ENCODE measurements at places on chromosomes 7 and 10. TPM values are rescaled to one million over a fixed set of nuclear protein-coding genes. Genes with fewer than 3 reads are reported as not detected.

The NSUN6 gene
- 9.8 TPM for total RNA-seq

The PANK1 gene
- 13.4 TPM for total RNA-seq

The LIPN gene
- total RNA-seq, result not detected

The SPDYE8 gene
- total RNA-seq, result not detected

DNA sequence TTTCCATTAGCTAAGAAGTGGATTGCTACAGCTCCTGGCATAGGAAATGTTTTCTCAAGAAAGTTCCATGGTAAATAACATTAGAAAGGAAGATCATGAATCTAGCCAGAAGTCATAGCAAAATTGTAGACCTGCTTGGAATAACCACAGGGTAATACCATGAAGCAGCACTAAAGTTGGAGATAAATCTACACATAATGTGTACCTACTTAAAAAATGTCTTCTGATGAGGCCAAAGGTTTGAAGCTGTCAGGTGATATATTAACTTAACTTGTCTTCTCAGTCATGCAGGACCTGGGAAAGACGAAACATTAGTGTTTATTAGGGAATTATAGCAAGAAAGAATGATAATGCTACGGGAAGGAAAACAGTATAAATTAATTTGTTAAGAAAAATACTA, 6.3 kb downstream of the CISD1 start:
- DNase-seq, result no peak
- peaks cover 23% of the 10 kb centered on the region for H3K36me3 ChIP-seq
- no peak overlapping the region for H3K4me3 ChIP-seq
- H3K27ac ChIP-seq, result no peak overlapping the region

The SHH gene
- not detected for total RNA-seq

The MYL10 gene
- not detected for total RNA-seq

GRCh38 chr7:150756858-150757257, 19.6 kb downstream of the GIMAP5 start:
- H3K4me3 ChIP-seq, result no peak overlapping the region
- no peak for DNase-seq
- H3K27ac ChIP-seq, result no peak overlapping the region
- H3K27me3 ChIP-seq, result no peaks in the 10 kb centered on the region
- H3K36me3 ChIP-seq, result no peaks in the 10 kb centered on the region

DNA sequence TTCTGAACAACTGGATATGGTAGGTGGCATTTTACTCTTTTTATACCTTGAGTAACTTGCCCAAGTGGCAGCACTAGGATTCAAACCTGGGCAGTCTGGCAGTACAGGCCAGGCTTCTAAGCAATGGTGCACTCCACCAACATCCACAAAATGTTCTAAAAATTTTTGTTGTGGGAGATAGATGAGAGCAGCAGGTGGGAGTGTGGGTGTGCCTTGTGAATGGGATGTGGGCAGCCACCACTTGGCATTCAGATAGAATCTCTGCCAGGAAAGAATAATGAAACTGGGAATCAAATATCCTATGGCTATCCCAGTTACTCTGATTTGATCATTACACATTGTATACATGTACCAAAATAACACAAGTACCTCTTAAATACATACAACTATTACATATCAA, 810.7 kb downstream of the MAGI2 start:
- no peak overlapping the region for H3K4me3 ChIP-seq
- no peaks in the 10 kb centered on the region for H3K27me3 ChIP-seq
- no peak for DNase-seq
- H3K27ac ChIP-seq, result no peak overlapping the region

DNA sequence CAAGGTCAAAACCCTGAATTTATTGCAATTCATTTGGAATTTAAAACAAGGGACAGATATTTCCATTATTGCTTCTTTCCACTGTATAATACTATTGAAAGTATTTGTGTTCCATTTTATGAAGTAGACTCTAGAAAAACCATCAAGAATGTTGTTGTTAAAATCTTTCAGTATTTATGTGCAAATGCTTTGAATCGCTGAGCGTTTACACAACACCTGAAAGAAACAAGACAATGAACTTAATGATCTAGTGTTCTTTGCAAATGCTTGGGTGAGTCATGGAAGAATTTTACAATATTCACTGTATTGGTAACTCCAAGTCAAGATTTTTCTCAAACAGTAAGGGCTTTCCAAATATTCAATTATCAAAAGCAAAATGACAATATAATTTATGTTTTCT, 97.1 kb downstream of the VIPR2 start:
- no peak overlapping the region for H3K4me3 ChIP-seq
- no peaks in the 10 kb centered on the region for H3K4me1 ChIP-seq
- no peaks in the 10 kb centered on the region for H3K36me3 ChIP-seq
- no peaks in the 10 kb centered on the region for H3K27me3 ChIP-seq

DNA sequence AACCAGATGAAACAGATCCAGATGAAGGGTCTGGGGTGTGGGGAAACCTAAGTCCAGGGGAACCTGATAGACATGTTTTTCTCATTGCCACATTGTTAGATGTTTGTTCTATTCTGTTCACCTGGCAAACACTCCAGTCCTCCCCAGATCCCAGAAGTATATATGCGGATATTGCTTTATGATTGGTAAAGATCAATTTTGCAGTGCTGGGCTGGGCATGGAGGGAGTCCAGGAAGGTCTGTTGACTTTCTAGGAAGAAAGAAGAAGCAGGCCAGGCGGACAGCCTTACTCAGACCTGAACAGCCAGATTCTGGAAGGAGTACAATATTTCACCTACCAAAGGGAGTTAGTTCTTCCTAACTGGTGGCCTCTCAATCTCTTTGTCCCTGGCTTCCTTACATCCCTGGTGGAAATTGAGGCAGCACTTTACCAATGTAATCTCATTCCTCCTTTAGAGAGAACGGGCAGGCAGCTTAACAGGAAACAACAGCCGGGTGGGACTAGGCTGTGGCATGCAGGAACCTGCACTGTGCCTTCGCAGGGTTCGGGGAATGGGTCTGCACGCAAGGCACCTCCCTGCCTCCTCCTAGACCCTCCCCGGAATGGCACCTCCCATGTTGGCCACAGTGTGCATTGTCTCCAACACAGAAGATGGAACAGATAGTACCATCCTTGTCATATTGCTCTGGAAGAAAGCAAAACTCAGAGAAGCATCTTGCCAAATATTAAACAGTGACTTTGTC, 930 bp downstream of the GIMAP6 start:
- peaks cover 34% of the 10 kb centered on the region for H3K36me3 ChIP-seq
- H3K27me3 ChIP-seq, result no peaks in the 10 kb centered on the region
- H3K4me3 ChIP-seq, result peak overlapping the region; percentile 51
- DNase-seq, result peak; percentile 56
- peak overlapping the region; percentile 94 for H3K27ac ChIP-seq

GRCh38 chr10:47379445-47379785, 4.7 kb downstream of the ZNF488 start:
- H3K4me3 ChIP-seq, result no peak overlapping the region
- no peaks in the 10 kb centered on the region for H3K4me1 ChIP-seq
- no peak for DNase-seq
- peaks cover 4% of the 10 kb centered on the region for H3K27me3 ChIP-seq
- no peak overlapping the region for H3K27ac ChIP-seq

The TMEM273 gene
- 27.4 TPM for total RNA-seq

DNA sequence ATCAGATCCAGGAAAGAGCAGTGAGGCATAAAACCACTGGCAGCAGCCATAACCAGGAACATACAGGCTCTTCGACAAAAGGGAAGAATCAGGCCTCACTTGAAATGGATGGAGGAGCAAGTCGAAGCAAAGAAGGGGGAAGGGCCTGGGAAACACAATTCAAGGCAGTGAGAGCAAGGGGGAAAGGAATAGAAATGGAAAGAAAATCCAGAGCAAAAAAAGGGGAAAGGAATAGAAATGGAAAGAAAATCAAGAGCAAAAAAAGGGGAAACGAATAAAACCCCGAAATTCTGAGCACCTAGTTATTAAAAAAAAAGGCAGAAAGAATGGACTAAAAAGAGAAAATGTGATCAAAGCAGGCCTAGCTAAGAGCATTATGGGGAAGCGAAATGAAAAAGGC, 24.1 kb upstream of the PRKAR2B start:
- H3K4me1 ChIP-seq, result no peaks in the 10 kb centered on the region
- no peak overlapping the region for H3K27ac ChIP-seq
- DNase-seq, result no peak
- no peak overlapping the region for H3K4me3 ChIP-seq
- H3K27me3 ChIP-seq, result no peaks in the 10 kb centered on the region

DNA sequence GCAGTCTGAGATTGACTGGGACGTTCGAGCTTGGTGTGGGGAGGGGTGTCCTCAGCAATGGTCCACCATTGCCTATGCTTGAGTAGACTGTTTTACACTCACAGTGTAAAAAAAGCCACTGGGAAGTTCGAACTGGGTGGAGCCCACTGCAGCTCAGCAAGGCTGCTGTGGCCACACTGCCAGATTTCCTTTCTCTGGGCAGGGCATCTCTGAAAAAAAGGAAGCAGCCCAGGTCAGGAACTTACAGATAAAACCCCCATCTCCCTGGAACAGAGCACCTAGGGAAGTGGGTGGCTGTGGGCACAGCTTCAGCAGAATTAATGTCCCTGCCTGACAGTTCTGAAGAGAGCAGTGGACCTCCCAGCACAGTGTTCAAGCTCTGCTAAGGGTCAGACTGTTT, 80.3 kb downstream of the BICC1 start:
- H3K27ac ChIP-seq, result no peak overlapping the region
- DNase-seq, result no peak
- H3K27me3 ChIP-seq, result no peaks in the 10 kb centered on the region
- no peak overlapping the region for H3K4me3 ChIP-seq

DNA sequence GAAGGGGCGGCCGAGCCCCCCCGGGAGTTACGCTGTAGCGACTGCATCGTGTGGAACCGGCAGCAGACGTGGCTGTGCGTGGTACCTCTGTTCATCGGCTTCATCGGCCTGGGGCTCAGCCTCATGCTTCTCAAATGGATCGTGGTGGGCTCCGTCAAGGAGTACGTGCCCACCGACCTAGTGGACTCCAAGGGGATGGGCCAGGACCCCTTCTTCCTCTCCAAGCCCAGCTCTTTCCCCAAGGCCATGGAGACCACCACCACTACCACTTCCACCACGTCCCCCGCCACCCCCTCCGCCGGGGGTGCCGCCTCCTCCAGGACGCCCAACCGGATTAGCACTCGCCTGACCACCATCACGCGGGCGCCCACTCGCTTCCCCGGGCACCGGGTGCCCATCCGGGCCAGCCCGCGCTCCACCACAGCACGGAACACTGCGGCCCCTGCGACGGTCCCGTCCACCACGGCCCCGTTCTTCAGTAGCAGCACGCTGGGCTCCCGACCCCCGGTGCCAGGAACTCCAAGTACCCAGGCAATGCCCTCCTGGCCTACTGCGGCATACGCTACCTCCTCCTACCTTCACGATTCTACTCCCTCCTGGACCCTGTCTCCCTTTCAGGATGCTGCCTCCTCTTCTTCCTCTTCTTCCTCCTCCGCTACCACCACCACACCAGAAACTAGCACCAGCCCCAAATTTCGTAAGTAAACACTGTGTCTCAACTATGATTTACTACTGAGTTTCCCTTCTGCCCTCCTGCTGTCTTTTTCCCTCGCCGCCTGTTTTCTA, 666 bp downstream of the NRG3 start:
- DNase-seq, result no peak
- H3K4me1 ChIP-seq, result peaks cover 5% of the 10 kb centered on the region
- no peaks in the 10 kb centered on the region for H3K36me3 ChIP-seq
- H3K27ac ChIP-seq, result no peak overlapping the region
- H3K27me3 ChIP-seq, result peaks cover 13% of the 10 kb centered on the region

DNA sequence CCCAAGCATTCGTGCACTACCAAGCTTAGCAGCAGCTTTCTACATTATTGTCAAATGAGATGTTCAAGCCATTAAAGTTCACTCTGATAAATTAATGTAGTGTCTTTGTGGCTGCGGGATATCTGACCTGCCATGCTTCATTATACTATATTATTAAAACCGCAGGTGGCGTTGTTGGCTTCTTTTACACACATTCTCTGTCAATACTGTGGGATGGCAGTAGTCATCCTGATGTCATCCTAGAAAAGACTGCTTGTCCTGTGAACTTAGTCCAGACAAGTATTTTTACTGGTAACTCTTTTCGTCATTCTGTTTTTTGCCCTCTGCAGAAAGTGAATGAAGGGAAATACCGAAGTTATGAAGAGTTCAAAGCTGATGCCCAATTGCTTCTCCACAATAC, 103.9 kb downstream of the ZMYND11 start:
- no peak overlapping the region for H3K4me3 ChIP-seq
- H3K36me3 ChIP-seq, result no peaks in the 10 kb centered on the region
- H3K4me1 ChIP-seq, result no peaks in the 10 kb centered on the region
- H3K27ac ChIP-seq, result no peak overlapping the region
- DNase-seq, result no peak

DNA sequence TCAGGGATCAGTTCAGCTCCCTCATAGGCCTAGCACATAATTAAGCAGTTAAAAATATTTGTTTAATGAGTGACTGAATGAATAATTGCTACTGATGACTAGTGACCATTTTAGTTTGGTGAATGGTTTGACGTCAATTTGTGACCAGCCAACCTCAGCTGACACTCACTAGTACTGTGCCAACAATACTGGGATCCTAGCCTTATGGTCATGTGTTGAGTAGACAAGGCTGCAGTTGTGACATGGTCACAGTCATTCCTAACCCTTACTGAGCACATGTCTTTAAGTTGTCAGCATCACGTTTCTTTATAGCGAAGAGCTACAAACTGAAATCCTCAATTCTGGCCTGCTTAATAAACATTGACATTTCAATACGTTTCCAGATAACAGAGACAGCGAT, 86.9 kb upstream of the SLC26A5 start:
- no peaks in the 10 kb centered on the region for H3K4me1 ChIP-seq
- no peaks in the 10 kb centered on the region for H3K36me3 ChIP-seq
- DNase-seq, result no peak
- no peak overlapping the region for H3K27ac ChIP-seq
- H3K27me3 ChIP-seq, result no peaks in the 10 kb centered on the region
